Fibroblast of pulmonary artery (primary cell): ENCODE measurements at places on chromosomes 16 and 17.

GRCh38 chr17:6702567-6703215 is 10.5 kb downstream of the SLC13A5 start:
- DNase-seq = no peak

DNA sequence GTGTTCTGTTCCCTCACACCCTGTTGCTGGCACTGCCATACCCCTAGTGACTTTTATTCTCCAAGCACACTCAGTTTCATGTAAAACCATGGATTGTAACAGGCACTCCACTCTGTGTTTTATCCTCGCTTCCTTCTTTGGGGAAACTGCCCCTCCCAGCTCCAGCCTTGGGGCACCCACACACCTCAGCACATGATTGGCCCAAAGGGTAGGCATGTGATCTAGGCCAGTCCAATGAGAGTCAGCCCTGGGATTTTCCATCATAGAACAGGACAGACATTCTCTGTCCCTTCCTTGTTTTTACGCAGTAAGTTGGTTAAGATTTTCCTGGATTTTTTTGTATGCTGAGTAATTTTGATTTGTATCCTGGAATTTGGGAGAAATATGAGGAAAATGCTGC is 115.4 kb downstream of the C16orf95 start:
- DNase-seq = no peak

DNA sequence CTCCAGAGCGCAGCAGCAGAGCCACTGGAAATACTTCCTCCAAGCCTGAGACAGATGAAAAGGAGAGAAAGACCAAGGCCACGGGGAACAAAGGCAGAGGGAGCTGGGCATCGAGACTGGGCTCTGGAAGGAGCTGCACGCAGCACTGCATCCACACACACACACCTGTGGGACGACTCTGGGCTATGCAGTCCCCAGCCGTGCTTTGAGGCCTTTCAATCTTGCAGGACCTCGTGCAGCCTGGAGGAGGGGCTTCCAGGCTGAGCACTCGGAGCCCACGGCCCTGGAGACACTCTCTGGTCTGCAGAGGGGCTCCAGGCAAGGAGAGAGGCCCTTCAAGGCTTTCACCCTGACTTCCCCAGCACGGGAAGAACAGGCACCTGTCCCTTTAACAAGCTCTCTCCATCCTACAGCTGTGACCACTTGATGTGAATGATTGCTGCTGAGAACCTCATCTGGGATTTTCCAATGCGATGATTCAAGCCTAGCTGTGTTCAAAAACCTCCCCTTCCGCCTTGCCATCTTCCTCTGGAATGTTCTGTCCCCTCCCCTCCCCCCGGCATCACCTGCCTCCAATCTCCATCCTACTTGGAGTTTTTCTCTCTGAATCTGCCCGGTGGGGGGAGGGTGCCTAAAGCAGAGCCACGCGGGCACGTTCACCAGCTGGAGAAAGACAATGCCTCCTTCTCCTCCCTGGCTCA is 37.5 kb downstream of the RBFOX3 start:
- no peak for DNase-seq

GRCh38 chr17:55420067-55420775 is 1.4 kb downstream of the MMD start:
- DNase-seq = no peak

DNA sequence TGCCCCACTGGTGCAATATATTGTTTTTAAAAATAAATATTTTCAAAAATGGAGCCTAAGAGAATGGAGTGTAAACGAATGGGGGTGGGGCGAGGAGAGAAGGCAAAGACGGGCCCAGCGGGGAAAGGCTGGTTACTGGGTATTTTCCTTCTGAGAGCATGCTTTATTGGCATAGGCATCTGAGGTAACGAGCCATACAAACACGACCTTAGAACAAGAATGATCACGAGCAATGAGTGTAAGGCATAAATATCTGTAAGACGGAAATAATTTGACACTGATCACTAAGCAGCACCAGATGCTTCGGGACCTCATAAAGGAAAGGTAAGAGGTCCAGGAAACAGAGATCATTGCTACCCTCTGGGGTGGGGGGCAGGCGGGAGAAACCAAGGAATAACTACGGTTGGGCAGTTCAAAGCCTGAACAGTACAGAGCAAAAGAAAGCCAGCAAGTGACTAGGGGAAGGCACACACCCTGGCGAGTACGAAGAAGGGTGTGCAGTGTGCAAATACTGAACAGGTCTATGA is 959 bp downstream of the SSH2 start:
- DNase-seq = peak; percentile 43

DNA sequence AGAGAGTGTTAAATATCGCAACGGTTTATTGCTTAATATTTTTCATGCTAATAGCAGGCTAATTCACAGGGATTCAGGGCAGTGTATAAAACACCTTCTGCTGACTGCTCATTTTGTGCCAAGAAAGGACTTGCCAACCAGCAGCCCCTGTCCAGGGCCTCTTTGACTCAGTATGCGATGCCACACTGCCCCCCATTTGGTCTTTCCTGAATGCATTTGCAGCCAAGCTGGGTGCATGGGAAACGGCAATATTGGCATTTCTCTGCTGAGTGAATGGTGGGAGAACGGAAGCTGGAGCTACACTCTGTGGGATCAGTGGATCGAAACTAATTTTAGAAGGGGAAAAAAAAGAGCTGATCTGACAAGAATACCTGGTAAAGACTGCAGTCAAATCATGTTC is 152.9 kb upstream of the C16orf82 start:
- no peak for DNase-seq

DNA sequence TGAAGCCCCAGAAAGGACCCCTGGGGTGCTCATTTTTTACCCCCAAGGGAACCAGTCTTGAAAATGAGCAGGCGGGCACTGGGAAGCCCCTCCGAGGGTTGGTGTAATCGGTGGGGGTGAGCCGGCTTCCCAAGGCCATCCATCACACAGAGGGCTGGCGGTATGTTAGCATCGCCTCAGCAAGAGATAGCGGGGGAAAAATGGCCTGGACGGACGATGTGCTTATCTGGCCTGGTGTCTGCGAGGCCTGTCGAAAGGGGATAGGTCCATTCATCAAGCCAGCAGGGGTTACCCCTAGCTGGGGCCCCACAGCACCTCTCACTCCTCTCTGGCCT is 188.9 kb downstream of the IRF8 start:
- no peak for DNase-seq

DNA sequence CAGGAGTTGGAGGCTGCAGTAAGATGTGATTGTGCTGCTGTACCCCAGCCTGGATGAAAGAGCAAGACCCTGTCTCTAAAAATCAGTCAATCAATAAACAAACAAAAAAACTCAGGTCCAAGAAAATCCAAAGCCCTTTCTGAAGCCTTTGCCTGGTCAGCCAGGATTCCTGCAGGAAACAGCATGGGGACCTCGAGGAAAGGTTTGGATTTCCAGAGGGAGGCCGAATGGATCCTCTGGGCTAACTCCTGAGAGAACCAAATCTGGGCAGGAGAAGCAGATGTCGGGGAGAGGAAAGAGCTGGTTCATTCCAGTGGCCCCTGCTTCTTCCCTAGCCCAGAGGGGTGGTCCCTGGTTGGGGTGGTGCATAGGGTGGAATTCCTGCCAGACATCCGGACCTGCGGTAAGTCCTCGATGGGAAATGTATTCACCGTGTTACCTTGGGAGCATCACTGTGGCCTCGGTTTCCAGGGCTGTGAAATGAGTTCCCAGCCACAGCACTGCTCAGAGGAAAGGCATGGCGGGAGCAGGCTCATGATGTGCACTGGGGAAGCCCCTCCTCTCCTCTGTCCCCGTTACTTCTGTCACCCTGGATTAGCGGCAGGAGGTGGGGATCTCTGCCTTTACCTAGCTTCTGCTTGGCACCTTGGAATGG is 75.1 kb downstream of the CYLD start:
- no peak for DNase-seq

GRCh38 chr17:34841467-34841866 is 119.8 kb downstream of the CCT6B start:
- DNase-seq = no peak

DNA sequence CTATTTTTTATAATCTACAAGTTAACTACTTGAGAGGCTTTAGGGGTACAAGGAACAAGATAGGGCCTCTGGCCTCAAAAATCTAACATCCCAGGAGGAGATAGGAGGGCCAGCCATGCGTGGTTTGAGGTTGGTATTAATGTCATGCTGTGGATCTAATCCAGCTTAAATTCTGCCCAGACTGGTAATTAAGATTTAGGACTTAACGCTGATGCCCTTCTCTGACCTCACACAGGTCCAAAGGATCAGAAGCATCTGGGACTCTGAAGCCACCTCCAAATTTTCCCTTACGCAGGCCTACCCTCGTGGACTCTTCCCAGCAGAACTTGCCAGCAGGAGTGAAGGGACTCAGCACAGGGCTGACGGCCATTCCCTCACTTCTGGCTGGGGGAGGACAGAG is 15.1 kb downstream of the SLC6A4 start:
- no peak for DNase-seq

- DNase-seq = no peak
These were observed 17.3 kb downstream of the ATP6V0D1 start for GRCh38 chr16:67463691-67464090.

- no peak for DNase-seq
These were observed 70.3 kb upstream of the C17orf78 start for GRCh38 chr17:37305406-37305905.

DNA sequence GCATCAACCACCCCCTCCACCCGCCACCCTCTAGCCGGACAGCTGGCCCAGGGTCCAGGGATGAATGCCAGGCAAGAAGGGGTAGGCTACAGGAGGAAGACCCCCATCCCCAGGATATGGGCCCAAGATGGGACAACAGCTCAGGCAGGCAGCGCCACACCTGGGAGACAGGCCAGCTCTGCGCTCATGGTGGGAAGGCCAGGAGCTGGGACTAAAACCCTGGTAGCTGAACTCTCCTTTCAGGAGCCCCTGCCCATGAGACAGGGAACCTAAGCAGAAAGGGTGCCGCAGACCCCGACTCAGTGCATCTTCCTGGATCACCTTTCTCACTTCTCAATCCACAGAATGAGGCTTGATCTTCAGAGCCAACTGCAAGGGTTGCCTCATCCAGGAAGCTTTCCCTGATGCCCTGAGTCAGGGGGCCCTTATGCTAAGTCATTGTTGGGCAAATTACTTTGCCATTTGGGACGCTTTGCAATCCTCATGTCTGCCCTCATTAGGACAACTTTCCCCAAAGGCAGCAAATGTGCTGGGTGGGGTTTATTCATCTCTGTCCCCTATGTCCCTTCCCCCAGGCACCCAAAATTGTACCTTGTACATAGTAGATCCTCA is 9.0 kb downstream of the ZDHHC1 start:
- no peak for DNase-seq

DNA sequence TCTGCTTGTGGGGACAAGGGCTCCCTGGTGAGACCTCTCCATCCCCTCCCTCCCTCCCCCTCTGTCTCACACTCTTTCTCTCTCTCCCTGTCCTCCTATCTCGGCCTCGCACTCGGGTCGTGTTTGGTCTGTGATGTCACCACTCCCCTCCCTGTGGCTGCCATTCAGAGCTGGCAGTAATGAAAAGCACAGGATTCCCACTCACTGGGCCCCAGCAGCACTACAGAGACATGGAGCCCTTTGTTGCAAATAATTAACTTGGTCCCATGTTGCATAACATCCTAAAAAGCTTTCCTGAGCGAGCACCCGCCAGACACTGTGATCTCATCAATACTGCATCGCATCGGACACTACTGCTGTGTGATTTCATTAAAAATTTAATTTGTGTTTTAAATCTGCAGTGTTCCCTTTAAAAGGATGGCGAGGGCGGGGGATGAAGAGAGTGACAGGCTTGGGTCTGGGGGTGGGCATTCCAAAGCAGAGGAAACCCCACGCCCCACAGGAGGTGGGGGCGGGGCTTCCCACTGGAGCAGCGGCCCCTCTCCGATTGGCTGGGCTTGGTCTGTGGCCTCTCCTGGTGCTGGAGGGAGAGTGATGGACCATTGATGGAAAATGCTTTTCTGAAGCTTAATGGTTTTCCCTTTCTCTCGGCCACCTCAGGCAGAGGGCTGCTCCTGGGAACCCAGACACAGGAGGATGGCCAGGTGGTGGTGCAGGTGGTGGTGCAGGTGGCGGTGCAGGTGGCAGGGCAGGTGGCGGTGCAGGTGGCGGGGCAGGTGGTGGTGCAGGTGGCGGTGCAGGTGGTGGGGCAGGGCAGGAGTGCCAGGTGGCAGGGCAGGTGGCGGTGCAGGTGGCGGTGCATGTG is 15.3 kb upstream of the NPTX1 start:
- DNase-seq = no peak

- no peak for DNase-seq
These were observed 13.1 kb upstream of the PRR35 start for GRCh38 chr16:546909-547770.

GRCh38 chr16:65534121-65534528 is 412.3 kb upstream of the CDH11 start:
- peak; percentile 22 for DNase-seq
